HEK293T (cell line): ENCODE measurements at places on chromosomes 4 and X.

DNA sequence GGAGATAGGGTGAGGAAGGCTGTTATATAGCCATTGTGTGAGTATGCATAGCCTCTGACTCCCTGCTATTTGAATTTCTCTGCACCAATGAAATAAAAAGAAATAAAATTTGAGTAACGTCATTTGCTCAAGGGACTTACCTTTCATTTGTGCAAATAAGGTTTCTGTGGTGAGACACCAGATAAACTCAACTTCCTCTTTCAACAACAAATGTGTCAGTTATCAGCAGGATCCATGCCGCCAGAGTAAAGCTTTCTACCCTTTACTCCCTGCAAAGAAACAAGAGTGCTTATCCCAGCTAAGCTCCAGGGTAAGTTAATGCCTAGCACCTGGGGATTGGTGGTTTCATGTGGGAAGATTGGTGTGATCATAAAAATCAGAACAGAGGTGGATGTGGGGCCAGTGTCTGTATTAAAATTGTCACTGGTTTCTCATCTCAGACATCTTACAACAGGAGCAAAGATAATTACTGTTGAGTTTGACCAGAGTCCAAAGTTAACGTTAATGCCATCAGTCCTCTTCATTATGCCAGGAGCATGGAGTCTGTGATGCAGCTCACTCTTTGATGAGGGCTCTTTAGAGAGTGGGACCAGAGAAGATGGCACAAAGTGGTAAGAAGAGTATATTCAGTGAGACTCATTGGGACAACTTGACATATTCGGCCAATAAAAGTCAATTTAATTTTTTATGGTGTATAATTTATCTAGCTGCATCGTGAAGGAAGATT is at the start of gene P2RY10:
TSS of gene P2RY10 (plus strand) at position 206 of the 727 bp plus-strand sequence. CDS start 15,130 bp downstream, outside the sequence.
- no peak for DNase-seq

DNA sequence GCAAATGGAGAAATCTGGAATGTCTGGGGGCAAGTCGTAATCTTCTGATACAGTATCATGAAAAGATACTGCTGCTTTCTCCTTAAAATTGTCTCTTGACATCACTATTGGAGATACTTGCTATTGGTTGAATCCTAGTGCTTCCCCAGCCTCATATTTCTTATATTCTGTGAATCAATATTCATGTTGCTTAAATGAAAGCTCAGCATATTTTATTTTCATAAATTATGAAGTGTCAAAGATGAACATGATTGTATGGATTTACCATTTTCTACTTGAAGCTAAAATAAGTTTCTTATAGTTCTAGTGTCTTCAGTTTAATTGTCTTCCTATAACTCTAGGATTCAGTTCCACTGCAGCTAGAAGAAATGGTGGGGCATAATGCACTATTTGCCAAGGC is 29.6 kb upstream of the MBNL3 start:
- no peak for DNase-seq

- DNase-seq = no peak
These were observed 11.5 kb downstream of the LIAS start for GRCh38 chr4:39470402-39470801.

DNA sequence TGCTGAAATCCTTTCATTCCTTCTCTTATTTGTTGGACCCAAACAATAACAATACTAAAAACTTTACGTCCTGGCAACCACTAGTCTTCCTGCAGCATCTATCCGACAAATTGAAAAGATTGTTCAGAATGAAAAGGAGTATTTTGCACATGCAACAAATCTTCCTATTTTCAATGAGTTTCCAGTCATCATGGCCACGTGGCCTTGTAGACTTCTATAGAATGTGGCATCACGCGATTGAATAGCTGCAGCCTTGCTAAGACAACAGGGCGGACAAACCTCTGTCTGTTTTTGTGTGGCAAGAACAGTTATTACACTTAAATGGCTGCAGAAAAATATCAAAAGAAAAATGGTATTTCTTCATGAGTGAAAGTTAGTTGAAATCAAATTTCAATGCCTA is 297.9 kb upstream of the LCORL start:
- no peak for DNase-seq

- no peak for DNase-seq
These were observed 6.7 kb downstream of the MAGEE1 start for GRCh38 chrX:76434103-76434741.

GRCh38 chrX:46582325-46582724 is 8.8 kb downstream of the CHST7 start:
- DNase-seq = no peak

GRCh38 chr4:4249866-4250265 is 1.8 kb upstream of the TMEM128 start:
- no peak for DNase-seq

GRCh38 chrX:140354431-140355120 is 150.3 kb downstream of the SOX3 start:
- DNase-seq = no peak

DNA sequence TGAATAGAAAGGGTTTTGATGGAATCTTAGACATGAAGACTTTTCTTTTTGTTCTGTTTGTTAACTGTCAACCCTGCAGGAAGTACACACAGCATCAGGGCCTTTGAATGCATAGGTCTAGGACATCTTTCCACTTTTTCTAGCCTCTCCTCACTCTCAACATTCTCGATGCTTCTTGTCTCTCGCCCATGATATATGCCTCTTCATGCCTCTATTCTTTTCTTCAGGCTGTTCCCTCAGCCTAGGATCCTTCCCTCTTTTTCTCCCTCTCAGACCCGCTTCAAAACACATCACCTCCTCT is 9.6 kb downstream of the PDGFC start:
- no peak for DNase-seq

GRCh38 chr4:16122784-16123183 is 39.0 kb upstream of the PROM1 start:
- no peak for DNase-seq
